ENCODE measurements at places on chromosomes 4 and X. TPM values are rescaled to one million over a fixed set of nuclear protein-coding genes. Genes with fewer than 3 reads are reported as not detected.

GRCh38 chrX:148611993-148612392 lies 111.6 kb downstream of the AFF2 start:
- H3K4me3 ChIP-seq = no peak overlapping the region
- no peak for DNase-seq
- no peaks in the 10 kb centered on the region for H3K36me3 ChIP-seq
- no peaks in the 10 kb centered on the region for H3K4me1 ChIP-seq
- H3K27ac ChIP-seq = no peak overlapping the region
- H3K27me3 ChIP-seq = no peaks in the 10 kb centered on the region

GRCh38 chrX:30308263-30309138 lies 689 bp downstream of the NR0B1 start:
- peak overlapping the region; percentile 82 for H3K27ac ChIP-seq
- peaks cover 28% of the 10 kb centered on the region for H3K36me3 ChIP-seq
- DNase-seq = peak; percentile 79
- H3K27me3 ChIP-seq = no peaks in the 10 kb centered on the region

DNA sequence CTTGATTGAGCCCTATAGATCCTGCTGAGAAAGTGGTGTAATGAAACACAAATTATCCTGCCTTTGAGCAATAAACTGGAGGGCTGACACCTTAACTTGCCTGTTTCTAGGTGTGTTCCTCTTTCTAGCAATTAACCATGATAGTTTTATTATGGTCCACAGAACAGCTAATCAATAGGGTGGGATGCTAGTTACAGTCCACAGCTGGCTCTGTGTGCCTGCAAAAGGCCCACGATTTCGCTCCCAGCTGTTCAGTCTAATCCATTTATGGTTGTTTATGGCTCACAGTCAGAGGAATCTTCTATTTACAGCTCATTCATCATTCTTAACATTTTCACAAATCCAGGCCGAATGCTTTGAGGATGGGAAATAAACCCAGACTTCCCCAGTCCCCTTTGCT lies 674.9 kb downstream of the SMARCA1 start:
- H3K27me3 ChIP-seq = no peaks in the 10 kb centered on the region
- H3K27ac ChIP-seq = no peak overlapping the region
- H3K4me1 ChIP-seq = no peaks in the 10 kb centered on the region
- no peaks in the 10 kb centered on the region for H3K36me3 ChIP-seq
- DNase-seq = no peak

DNA sequence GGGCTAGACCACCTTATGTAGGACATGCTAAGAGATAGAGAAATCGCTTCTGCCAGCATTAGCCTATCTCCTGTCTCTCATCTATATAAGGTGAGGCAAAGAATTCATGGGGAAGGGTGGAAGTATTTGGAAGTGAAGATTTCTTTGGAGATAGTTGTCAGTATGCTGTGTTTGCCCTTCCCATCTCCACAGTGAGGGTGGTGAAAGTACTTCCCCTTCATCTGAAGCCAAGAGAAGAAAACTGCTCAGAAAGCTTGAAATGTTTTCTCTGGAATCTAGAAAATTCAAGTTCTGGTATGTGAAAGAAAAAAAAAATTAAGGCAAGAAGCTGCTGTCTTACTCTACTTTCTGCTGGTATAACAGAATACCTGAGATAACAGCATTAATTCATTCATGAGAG lies 12.3 kb upstream of the ADH5 start:
- no peak overlapping the region for H3K4me3 ChIP-seq
- no peak overlapping the region for H3K27ac ChIP-seq
- H3K4me1 ChIP-seq = peaks cover 4% of the 10 kb centered on the region

GRCh38 chr4:120855307-120856001 lies 67.1 kb downstream of the PRDM5 start:
- no peak overlapping the region for H3K4me3 ChIP-seq
- H3K27ac ChIP-seq = no peak overlapping the region
- no peaks in the 10 kb centered on the region for H3K27me3 ChIP-seq
- no peaks in the 10 kb centered on the region for H3K36me3 ChIP-seq

- no peak overlapping the region for H3K27ac ChIP-seq
- no peaks in the 10 kb centered on the region for H3K27me3 ChIP-seq
- no peak overlapping the region for H3K4me3 ChIP-seq
- no peaks in the 10 kb centered on the region for H3K36me3 ChIP-seq
- no peak for DNase-seq
Measured at GRCh38 chrX:39633293-39633692, 464.5 kb downstream of the BCOR start.

GRCh38 chrX:19377799-19378198 lies 34.1 kb downstream of the PDHA1 start:
- H3K27ac ChIP-seq = no peak overlapping the region
- H3K27me3 ChIP-seq = peaks cover 6% of the 10 kb centered on the region
- H3K4me1 ChIP-seq = no peaks in the 10 kb centered on the region
- no peak overlapping the region for H3K4me3 ChIP-seq
- no peak for DNase-seq

GRCh38 chrX:130091980-130092522 lies 18.2 kb downstream of the ELF4 start:
- H3K27ac ChIP-seq = no peak overlapping the region
- H3K36me3 ChIP-seq = no peaks in the 10 kb centered on the region
- H3K4me3 ChIP-seq = no peak overlapping the region
- H3K4me1 ChIP-seq = no peaks in the 10 kb centered on the region
- no peak for DNase-seq
- no peaks in the 10 kb centered on the region for H3K27me3 ChIP-seq

CDKL2 gene
- total RNA-seq = 1.5 TPM

- H3K27ac ChIP-seq = no peak overlapping the region
- H3K36me3 ChIP-seq = no peaks in the 10 kb centered on the region
- H3K4me1 ChIP-seq = no peaks in the 10 kb centered on the region
- no peaks in the 10 kb centered on the region for H3K27me3 ChIP-seq
- no peak overlapping the region for H3K4me3 ChIP-seq
- peak; percentile 91 for DNase-seq
Measured at GRCh38 chr4:124262211-124263179, 450.0 kb downstream of the ANKRD50 start.

DNA sequence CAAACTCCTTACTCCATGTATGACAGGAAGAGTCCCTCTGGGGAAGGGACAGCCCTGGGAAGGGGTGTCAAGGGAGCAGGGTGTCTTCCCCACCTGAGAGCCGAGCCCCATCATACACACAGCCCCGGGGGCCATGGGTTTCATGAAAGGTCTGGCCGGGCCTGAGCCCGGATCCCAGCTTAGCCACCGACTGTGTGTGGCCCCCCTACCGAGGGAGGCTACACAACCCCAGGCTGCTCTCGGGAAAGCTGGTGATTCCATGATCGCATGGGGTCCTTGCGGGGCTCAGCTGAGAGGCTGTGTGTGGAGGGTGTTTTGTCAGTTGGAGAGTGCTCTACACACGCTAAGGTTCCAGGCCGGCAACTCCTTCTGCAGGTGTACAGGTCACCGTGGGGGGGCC lies 55.6 kb downstream of the SORCS2 start:
- H3K27me3 ChIP-seq = peaks cover 4% of the 10 kb centered on the region
- no peak overlapping the region for H3K27ac ChIP-seq
- H3K36me3 ChIP-seq = no peaks in the 10 kb centered on the region
- H3K4me3 ChIP-seq = no peak overlapping the region

DNA sequence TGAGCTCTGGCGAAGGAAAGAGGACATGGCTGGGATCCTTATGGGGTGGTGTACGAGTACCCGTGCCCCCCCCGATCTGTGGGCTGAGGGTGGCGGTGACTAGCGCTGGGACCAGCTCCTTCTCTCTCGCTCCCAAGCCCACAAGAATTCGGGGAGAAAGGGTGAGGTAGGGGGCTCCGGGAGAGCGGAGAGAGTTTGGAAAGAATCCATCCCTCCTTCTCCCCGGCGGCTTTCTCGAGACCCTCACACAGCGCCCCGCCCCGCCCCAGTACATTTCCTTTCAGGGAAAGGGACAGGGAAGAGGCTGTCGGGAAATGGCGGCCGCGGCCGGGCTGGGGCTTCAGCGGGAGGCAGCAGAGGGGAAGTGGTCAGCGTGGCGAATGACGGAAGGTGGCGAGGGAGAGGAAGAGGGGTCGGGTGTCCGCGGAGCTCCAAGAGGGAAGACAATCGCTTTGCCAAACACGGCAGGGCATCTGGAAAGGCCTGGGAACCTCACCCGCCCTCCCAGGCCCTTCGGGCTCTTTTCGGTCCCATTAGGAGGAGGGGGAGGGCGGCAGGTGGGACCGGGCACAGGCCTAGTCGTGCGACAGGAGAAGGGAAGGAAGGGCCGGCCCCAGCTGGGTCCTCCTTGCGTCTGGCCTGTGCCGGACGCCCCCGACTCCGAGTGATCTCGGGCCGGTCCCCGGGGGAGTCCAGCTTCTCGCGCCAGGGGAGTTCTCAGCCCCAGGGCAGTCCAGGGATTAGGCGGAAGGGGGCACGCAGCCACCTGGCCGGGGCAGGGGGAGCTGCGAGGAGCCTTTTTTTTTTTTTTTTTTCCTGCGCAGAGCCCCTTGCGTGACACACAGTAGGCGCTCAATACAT lies 10.2 kb downstream of the HNRNPH2 start:
- no peaks in the 10 kb centered on the region for H3K27me3 ChIP-seq
- peaks cover under 1% of the 10 kb centered on the region for H3K36me3 ChIP-seq
- H3K27ac ChIP-seq = peak overlapping the region; percentile 90
- H3K4me3 ChIP-seq = peak overlapping the region; percentile 65

HAUS7 gene
- total RNA-seq = 82.6 TPM

- H3K4me1 ChIP-seq = no peaks in the 10 kb centered on the region
- peak; percentile 33 for DNase-seq
- no peaks in the 10 kb centered on the region for H3K36me3 ChIP-seq
- H3K27me3 ChIP-seq = peaks cover 1% of the 10 kb centered on the region
Measured at GRCh38 chrX:49838374-49838773, 9.3 kb downstream of the PAGE4 start.

DNA sequence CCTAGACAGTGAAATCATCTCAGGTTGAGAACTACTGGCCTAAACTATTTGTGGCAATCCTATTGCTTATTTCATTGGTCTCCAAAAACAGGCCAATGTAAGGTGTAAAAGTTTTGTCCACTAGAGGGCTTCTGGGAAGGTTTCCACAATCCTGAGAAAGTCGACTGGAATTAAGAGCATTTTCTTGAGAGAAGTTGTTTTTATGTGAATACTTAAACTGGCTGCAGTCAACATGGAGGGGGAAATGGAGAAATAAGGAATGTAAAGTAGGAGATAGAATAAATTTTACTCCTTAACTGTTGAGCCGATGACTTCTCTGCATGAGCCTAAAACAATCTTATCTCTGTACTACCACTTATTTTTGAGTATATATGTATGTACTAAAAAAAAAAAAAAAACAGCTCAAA lies 11.0 kb upstream of the EIF4E start:
- H3K4me3 ChIP-seq = no peak overlapping the region
- no peaks in the 10 kb centered on the region for H3K36me3 ChIP-seq
- no peak overlapping the region for H3K27ac ChIP-seq
- H3K4me1 ChIP-seq = peaks cover 4% of the 10 kb centered on the region
- peak; percentile 81 for DNase-seq

GRCh38 chr4:28167411-28167810 lies 1306.8 kb downstream of the STIM2 start:
- DNase-seq = no peak
- no peaks in the 10 kb centered on the region for H3K36me3 ChIP-seq
- H3K4me3 ChIP-seq = no peak overlapping the region

GRCh38 chr4:164596318-164596878 lies 157.5 kb upstream of the SMIM31 start:
- no peaks in the 10 kb centered on the region for H3K4me1 ChIP-seq
- H3K27me3 ChIP-seq = no peaks in the 10 kb centered on the region
- H3K36me3 ChIP-seq = no peaks in the 10 kb centered on the region
- no peak overlapping the region for H3K27ac ChIP-seq
- no peak overlapping the region for H3K4me3 ChIP-seq

DNA sequence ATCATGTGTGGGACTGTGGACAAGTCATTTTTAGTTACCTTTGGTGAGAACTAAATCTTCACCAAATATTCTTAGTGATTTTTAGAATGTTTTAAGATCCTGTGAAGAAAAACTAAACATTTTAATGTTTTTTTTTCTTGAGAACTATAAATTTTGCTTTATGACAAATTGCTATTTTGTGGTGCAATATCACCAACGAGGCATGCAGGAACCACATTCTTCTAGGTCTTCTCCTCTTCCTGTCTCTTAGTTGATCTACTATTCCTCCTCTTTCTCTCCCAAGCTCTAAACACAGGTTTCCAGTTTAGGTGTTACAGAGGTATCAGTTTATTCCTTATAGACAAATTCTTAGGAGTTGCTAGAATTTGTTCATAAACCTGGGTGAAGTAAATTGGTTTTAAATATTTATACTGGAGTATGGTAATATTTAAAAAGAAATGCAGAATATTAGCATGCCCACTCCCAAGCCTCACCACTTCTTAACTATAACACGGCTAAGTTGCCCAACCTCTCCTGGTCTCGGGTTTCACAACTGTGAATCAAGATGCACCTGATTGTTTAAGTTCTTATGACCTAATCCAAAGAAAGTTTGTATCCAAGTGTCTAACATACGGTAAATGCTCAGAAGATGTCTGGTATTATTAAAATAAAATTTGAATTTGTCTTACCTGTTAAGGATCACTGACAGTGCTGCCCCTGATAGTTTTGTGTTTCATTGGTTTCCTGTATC lies 56.5 kb upstream of the CLNK start:
- H3K27me3 ChIP-seq = no peaks in the 10 kb centered on the region
- no peaks in the 10 kb centered on the region for H3K4me1 ChIP-seq
- H3K27ac ChIP-seq = no peak overlapping the region
- no peaks in the 10 kb centered on the region for H3K36me3 ChIP-seq

DNA sequence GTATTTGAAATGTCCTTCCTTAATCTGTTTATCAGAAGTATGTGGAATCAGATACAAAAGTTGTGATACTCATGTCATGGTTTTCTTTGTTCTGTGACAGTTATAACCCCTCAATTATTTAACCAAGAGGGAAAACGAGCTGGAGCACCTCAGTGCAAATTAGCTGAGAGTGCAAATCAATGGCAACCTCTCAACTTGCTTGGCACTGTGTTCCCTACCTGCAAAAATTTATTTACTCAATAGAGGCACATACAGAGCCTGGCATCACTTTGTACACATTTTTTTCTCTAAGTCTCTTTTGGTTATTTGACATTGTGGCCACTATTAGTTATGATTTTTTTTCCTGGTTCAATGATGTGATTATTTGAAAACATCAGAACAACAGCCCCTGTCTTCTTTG lies 186.2 kb downstream of the STIM2 start:
- no peaks in the 10 kb centered on the region for H3K4me1 ChIP-seq
- H3K27me3 ChIP-seq = no peaks in the 10 kb centered on the region
- H3K27ac ChIP-seq = no peak overlapping the region
- H3K36me3 ChIP-seq = no peaks in the 10 kb centered on the region
- DNase-seq = no peak
- H3K4me3 ChIP-seq = no peak overlapping the region

DNA sequence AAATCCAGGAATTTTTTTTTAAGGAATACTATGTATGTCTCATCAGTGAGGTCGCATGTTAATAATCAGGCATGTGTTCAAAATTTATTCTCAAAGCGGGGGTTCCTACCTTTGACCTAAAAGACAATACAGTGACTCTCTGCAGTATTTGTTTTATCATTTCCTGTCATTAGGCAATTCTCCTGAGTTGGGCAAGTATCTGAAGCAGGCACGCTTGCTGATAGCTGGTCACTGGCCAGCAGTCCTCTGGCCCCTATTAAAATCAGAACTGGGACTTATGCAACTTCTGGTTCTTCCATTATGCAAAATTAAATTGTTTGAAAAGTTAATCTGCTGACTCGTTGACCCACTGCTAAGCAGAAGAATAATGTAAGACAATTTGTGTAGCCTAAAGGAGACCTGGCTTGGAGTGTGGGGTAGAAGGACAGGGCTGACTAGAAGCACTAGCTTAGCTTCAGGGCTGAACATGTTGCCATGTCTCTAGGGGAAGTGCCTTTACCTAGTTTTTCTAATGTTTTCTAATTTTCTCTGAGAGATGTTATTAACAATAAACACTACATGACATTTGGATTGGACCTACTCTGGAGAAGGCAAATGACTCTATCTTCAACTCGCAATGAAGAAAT lies 36.0 kb upstream of the GABRA2 start:
- H3K4me1 ChIP-seq = no peaks in the 10 kb centered on the region
- H3K27me3 ChIP-seq = no peaks in the 10 kb centered on the region
- H3K36me3 ChIP-seq = no peaks in the 10 kb centered on the region
- no peak overlapping the region for H3K4me3 ChIP-seq
- no peak overlapping the region for H3K27ac ChIP-seq

CT45A1 gene
- not detected for total RNA-seq
